ENCODE measurements at places on chromosomes 3 and 15.

DNA sequence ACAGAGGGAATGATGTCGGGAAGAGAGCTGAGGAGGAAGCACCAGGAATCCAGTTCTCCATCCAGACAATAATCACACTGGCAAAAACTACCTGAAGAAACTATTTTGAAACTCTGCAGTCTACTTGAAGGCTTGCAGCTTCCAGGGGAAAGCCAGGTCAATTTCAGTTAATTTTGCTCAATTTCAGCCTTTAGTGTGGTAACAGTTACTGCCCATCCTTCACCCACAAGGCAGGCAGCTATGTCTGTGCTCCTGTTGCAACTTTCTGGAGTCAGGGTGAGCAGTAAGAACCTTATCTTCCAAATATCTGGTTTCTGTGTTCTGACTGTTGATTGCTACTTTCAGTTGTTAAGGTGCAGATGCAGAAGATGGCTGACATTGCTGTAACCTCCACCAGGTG lies 221.7 kb downstream of the ADAMTS17 start:
- no peak for DNase-seq

GRCh38 chr15:37416103-37416502 lies 315.8 kb upstream of the MEIS2 start:
- no peak for DNase-seq

- no peak for DNase-seq
These were observed 3.5 kb downstream of the SPATA12 start for GRCh38 chr3:57064001-57064400.

- DNase-seq: no peak
These were observed 9.9 kb downstream of the FOXL2 start for GRCh38 chr3:138936741-138937689.

- no peak for DNase-seq
These were observed 5.8 kb downstream of the USP13 start for GRCh38 chr3:179658606-179659005.

DNA sequence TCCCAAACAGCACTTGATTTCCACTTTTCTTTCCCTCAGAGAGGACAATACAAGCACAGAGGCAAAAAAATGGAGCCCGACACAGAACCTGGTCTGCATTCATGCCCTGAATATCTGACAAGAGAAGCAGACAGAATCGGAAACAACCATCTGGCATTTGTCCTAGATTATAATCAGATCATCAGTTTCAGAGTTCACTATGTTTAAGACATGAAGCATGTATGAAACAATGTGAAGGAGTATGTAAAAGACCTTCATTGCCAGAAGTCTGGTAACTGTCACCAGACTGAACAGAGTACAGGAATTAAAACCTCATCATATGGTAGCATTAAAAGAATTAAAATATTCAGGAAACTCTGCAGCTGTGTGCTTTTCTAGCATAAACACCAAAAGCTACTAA lies 65.0 kb downstream of the SETD2 start:
- no peak for DNase-seq

DNA sequence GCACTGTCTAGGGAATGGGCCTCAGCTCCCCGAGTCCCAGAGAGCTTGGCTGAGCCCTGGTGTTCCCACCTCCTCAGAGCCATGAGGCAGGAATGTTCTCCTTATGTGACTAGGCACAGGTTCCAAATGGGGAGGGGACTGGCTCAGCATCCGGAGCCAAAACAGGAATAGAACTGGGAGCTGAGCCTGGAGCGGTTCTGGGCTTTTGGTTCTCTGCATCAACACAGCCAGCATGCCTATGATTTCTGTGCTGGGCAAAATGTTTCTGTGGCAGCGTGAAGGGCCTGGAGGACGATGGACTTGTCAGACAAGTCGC lies at the start of gene FAM131A:
Gene FAM131A (plus strand): TSS at position 202 of the 316 bp plus-strand sequence. CDS start 31 bp downstream, at position 233.
- DNase-seq: no peak

- no peak for DNase-seq
These were observed 393.7 kb downstream of the LSAMP start for GRCh38 chr3:116051586-116051985.

DNA sequence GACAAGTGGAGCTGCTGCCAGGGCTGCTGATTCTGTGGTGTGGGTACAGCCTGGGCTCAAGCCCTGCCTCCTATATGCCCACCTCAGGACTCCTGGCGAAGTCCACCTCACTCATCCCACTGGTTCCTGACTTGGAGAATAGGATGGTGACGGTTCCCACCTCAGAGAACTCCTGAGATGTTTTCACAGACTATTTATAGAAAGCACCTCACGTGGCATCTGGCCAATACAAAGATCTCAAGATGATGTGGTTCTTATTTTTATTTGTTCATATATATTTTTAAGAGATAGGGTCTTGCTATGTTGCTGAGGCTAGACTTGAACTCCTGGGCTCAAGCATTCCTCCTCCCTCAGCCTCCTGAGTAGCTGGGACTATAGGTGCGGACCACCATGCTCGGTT lies 236.9 kb upstream of the BHLHE40 start:
- DNase-seq: no peak

GRCh38 chr3:52873433-52874159 lies 23.8 kb downstream of the STIMATE start:
- no peak for DNase-seq

- no peak for DNase-seq
These were observed 114.4 kb downstream of the ATG7 start for GRCh38 chr3:11386465-11387113.

DNA sequence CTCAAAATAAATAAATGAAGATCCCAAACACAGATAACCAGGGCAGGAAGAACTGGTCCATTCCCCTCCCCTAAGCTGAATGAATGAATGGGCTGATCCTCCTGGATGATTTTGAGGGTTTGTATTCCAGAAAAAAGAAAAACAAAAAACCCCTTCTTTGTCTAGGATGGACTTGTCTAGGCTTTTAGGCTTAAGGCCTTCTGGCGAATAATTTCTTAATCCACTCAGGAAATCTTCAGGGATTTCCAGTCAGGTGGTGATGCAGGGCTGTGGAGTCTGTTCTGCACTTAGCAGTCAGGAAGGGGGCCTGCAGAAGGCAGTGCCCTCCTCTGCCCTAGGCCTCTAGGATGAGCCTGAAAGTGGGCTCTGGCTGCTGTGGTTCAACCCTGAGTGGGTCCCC lies 52.1 kb downstream of the BDH1 start:
- DNase-seq: no peak

GRCh38 chr3:37652405-37652804 lies 209.3 kb upstream of the CTDSPL start:
- no peak for DNase-seq

DNA sequence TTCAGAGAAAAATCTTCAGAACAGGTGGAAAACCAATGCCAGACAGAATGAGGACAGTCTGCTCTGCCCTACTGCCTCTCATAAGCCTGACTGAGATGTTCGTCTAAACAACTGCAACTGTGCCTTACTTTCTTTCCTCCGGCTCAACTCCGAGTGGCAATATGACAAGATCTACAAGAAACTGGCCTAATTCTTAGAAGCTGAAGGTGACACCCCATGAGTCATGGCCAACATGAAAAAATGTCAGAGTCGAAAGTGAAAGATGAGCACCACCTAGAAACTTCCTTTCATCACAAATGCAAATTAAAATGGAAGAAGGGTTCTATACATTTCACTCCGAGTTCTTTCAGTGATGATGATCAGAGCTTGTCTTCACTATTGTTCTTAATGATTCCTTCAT lies 12.9 kb downstream of the PCYT1A start:
- peak; percentile 61 for DNase-seq

DNA sequence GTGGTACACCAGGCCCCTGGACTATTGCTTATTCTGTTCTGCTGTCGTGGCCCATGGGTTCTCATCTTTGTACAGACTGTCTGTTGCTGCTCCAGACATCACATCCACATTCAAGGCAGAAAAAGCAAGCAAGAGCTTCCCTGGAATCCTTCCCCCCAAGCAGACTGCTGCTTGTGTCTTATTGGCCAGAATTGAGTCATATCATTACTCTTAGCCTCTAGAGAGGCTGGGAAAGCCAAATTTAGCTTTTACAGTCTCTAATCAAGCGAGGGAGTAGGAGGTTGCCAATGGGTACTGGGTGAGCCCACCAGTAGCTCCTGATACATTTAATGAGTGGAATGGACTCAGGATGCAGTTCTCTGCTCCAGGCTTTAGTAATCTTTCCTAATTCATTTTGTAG lies 39.4 kb downstream of the RAB6B start:
- no peak for DNase-seq

GRCh38 chr3:36741285-36741684 lies 23.1 kb downstream of the DCLK3 start:
- no peak for DNase-seq

DNA sequence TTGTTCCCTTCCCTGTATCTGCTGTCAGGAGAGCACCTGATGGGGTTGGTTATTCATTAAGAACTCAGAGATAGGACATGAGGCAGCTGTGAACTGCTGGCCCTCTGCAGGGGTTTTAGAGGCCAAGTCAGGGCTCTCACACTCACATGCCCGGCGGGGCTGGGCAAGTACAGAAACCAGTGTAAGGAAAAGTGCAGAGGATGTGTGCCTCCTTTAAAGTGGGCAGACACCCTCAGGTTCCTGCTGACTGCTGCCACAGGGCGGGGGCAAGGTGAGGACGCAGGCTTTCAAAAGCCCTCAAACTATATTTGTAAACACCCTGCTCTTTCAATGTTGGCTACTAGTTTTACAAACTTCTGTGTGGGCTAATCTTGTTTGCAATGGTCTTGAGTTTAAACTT lies 22.4 kb downstream of the CXCR6 start:
- DNase-seq: no peak
